Hematopoietic multipotent progenitor cell treated with erythropoietin and hydrocortisone succinate and interleukin-3 and kit ligand, for 6 days (in vitro differentiated cells): ENCODE measurements at places on chromosomes 6 and 20.

- DNase-seq = peak; percentile 47
Observed at GRCh38 chr6:111087871-111088667, 766 bp downstream of the SLC16A10 start.

- DNase-seq = peak; percentile 88
Observed at GRCh38 chr20:62500237-62500864, 24.6 kb upstream of the GATA5 start.

- no peak for DNase-seq
Observed at GRCh38 chr6:149237464-149237863, 80.0 kb upstream of the TAB2 start.

GRCh38 chr6:138682704-138683527 is 90.7 kb upstream of the CCDC28A start:
- peak; percentile 43 for DNase-seq

DNA sequence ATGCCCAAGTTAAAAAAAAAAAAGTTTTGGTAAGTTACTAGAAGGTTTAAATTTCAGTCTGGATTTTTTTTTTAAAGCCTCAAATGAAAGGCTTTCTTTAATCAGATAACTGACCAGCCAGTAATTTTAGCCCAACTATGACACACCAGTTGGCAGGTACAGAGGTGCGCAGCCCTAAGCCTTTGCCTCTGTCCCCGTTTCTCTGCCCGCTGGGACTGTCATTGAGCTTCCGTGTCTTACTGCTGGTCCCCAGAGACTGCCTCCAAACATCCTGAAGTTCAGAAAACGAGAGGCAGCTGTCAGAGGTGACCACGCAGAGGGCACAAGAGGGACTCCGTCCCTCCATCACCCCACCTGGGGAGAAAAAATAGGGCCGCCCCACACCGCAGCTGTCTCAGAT is 118.2 kb downstream of the RPS12 start:
- DNase-seq = no peak

DNA sequence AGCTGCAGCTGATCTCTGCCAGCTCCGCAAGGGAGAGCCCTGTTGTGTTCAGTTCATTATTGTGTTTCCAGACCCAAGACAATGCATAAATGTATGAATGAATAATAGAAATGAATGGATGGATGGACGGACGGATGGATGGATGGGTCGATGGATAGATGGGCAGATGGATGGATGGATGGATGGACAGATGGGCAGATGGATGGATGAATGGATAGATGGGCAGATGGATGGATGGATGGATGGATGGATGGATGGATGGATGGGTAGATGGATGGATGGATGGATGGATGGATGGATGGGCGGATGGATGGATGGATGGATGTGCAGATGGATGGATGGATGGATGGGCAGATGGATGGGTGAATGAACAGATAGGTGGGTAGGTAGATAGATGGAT is 16.7 kb upstream of the LSM14B start:
- no peak for DNase-seq

DNA sequence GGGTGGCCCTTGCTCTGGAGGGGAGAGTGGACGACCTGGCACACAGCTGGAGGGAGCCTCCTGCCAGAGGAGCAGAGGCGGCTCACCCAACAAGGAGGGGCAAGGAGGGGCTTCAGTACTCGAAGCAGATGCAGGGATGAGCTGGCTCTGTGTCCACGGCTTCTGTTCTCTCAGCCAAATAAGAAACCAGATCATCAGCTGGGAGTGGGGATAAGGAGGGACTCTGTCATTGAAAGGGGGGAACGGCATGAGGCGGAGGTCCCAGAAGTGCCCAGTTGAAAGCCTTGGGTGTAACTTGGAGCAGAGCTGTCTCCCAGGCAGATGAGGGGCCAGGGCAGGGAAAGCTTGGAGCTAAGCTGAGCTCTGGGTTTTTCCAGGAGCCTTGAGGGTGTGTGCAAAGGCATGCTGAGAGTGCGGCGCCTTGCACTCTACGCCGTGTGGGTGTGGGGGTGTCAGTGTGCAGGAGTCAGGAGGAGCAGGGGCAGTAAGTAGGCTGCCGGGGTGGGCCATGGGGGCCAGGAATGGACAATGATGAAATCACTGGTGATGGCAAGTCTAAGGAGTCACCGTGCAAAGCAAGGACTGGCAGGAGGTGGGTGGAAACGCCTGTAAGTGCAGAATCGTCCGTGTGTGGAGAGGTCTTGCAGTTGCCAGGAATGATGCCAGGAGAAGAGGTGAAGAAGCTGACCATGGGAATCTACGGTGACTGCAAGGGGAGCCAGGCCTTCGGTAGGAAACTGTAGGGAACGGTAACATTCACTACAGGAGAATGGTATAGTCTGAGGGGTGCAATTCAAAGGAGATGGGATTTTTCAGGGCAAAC is 85.4 kb upstream of the FOXQ1 start:
- DNase-seq = no peak
